ENCODE measurements at places on chromosomes 2 and 18.

DNA sequence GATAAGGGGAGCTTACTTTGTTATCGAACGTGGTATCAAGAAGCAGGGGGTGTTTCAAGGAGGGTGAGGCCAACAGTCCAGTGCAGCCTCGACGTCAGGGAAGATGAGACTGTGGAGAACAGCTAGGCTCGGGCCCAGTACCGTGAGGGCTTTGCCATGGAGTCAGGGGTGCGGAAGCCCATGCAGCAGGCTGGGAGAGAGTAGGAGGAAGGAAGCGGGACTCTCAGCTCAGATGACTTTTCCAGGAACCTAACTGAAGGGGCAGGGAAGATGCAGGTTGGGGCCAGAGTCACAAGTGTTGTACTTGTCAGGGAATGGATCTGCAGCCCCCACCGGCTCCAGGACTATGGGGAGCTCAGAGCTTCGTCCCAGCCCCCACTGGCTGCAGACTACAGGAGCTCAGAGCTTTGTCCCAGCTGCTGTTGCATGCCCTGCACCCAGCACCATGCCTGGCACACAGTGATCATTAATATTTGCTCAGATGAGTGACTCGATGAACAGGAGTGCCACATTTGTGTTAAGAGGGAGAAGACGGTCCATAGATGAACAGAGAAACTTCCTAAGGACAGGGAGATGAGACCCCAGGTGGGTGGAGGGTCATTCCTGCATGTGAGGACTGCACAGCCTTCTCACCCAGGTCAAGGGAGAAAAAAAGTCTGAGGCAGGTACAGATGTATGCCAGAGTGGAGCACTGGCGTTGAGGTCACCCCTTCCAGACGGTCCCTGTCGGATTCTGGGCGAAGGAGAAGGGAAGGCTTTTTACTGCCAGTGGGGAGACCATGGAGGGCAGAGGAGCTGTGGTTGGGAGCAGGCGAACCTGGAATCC lies 36.4 kb downstream of the PTGR3 start:
- peaks cover 5% of the 10 kb centered on the region for H3K27me3 ChIP-seq
- no peaks in the 10 kb centered on the region for H3K4me1 ChIP-seq
- H3K27ac ChIP-seq, result no peak overlapping the region
- peak; percentile 71 for DNase-seq

- H3K27me3 ChIP-seq, result no peaks in the 10 kb centered on the region
- no peaks in the 10 kb centered on the region for H3K36me3 ChIP-seq
- peak; percentile 63 for DNase-seq
- H3K4me3 ChIP-seq, result no peak overlapping the region
- H3K27ac ChIP-seq, result no peak overlapping the region
Measured at GRCh38 chr2:19883971-19884720, 17.6 kb downstream of the TTC32 start.

- H3K36me3 ChIP-seq, result no peaks in the 10 kb centered on the region
- H3K4me3 ChIP-seq, result no peak overlapping the region
- DNase-seq, result no peak
Measured at GRCh38 chr18:63883617-63884016, 3.9 kb upstream of the SERPINB2 start.

GRCh38 chr18:11570769-11571412 lies 38.5 kb upstream of the SLC35G4 start:
- no peak overlapping the region for H3K4me3 ChIP-seq
- H3K4me1 ChIP-seq, result no peaks in the 10 kb centered on the region
- peaks cover 45% of the 10 kb centered on the region for H3K27me3 ChIP-seq
- no peaks in the 10 kb centered on the region for H3K36me3 ChIP-seq

- H3K36me3 ChIP-seq, result peaks cover 2% of the 10 kb centered on the region
- peaks cover 3% of the 10 kb centered on the region for H3K4me1 ChIP-seq
- H3K4me3 ChIP-seq, result no peak overlapping the region
- no peak for DNase-seq
Measured at GRCh38 chr18:37249895-37250618, 315.5 kb downstream of the CELF4 start.

GRCh38 chr2:122451040-122451439 lies 695.6 kb downstream of the TSN start:
- H3K27ac ChIP-seq, result no peak overlapping the region
- no peaks in the 10 kb centered on the region for H3K4me1 ChIP-seq
- no peak for DNase-seq
- no peak overlapping the region for H3K4me3 ChIP-seq
- no peaks in the 10 kb centered on the region for H3K36me3 ChIP-seq

- no peak for DNase-seq
- peaks cover 5% of the 10 kb centered on the region for H3K36me3 ChIP-seq
- H3K27ac ChIP-seq, result peak overlapping the region; percentile 64
- H3K4me1 ChIP-seq, result peaks cover 10% of the 10 kb centered on the region
- H3K4me3 ChIP-seq, result no peak overlapping the region
Measured at GRCh38 chr2:25821225-25822056, 56.8 kb downstream of the ASXL2 start.

Measured in osteocyte (in vitro differentiated cells).